Naive thymus-derived CD8-positive, alpha-beta T cell (primary cell): ENCODE measurements at places on chromosomes 1 and 21. TPM values are rescaled to one million over a fixed set of nuclear protein-coding genes. Genes with fewer than 3 reads are reported as not detected.

MTARC2 gene
- total RNA-seq: not detected

BCAN gene
- not detected for total RNA-seq

GRCh38 chr21:29231756-29232529 lies 66.8 kb upstream of the BACH1 start:
- DNase-seq: no peak

KRTAP10-6 gene
- total RNA-seq: not detected

DNA sequence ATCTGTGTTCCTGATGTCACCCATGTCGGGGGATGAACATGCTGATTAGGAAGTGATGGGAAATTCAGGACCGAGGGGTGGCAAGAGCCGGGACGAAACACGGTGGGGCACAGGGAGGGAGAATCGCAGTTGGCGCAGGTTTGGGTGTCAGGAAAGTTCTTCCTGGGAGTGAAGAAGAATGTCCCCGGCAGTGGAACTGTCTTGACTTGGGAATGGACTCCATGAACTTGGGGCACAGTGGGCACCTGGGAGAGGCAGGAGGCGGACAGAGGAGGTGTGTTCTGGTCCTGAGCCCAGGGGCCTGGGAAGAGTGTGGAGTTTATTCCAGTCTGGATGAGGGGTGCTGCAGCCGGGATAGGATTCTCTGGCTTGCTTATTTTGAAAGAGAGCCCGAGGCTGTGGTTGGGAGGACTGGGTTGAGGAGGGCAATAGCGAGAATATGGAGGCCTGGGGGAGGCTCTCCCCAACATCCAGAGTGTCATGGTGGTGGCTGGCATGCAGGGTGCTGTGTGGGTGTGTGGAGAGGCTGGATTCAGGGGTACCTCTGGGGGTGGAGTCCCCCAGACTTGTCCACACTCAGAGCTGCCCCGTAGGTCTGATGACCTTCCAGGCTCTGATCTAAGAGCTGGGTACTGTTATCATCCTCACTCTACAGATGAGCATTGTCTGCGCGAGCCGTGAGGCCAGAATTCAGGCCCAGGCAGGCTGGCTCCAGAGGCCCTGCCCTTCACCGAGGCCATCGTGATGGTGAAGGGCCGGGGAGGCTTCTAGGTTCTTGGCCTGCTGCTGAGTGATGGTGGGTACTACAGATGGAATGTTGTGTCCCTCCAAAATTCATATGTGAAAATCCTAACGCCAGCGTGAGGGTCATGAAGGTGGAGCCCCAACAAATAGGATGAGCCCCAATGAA lies 274.5 kb upstream of the C1orf174 start:
- DNase-seq: no peak

APP gene
- total RNA-seq: 33.8 TPM
